Mucosa of descending colon (tissue), 3 donors: ENCODE measurements at places on chromosomes 5 and 9. TPM values are rescaled to one million over a fixed set of nuclear protein-coding genes. Genes with fewer than 3 reads are reported as not detected.

The ST8SIA4 gene
- 5.7 TPM for total RNA-seq

The GDA gene
- 30.1 TPM for total RNA-seq

The VCP gene
- total RNA-seq = 174 TPM

The TMEM171 gene
- 70.9 TPM for total RNA-seq

The ANKRD31 gene
- 0.17 TPM for total RNA-seq

The ACOT12 gene
- not detected for total RNA-seq

The SLC35D2 gene
- total RNA-seq = 112 TPM

The AGTPBP1 gene
- 17.9 TPM for total RNA-seq

The TEX48 gene
- total RNA-seq = not detected

The SPINK7 gene
- not detected for total RNA-seq

GRCh38 chr5:131369558-131369957, 105.7 kb downstream of the CDC42SE2 start:
- no peak for DNase-seq

DNA sequence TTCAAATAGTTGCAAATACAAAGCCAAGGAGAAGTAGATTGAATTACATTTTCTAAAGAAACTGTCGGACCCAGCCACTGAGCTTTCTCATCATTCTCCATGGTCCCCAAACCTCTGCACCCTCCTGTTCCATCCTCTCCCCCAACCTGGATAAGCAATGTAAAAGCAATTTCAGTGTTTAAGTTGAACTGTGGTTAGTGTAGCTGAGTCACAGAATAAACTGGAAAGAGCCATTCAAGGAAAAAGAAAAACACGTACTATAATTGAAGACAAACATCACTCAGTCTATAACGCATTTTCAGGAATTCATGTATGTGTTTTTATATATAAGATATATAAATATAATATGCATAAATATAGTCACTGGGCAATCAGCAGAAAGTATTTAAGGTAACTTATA, 54.1 kb upstream of the TMEM161B start:
- DNase-seq = no peak

- DNase-seq = no peak
Measured at GRCh38 chr9:122216798-122217418, 11.8 kb downstream of the LHX6 start.

DNA sequence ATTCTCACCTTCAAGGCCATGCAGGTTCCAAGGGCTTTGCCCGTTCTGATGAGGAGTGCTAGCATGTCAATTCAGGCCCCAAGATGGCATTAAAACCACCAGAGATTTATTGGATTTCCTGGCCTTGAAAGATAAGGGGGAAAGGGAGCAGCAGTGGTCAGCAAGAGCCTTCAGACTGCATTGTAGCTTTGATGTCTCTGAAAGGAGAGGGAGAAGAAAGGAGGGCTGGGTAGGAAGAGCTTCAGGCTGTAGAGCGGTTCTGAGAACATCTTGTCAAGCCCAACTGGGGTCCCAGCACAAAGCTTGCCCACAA, 41.8 kb upstream of the FGF1 start:
- DNase-seq = no peak

DNA sequence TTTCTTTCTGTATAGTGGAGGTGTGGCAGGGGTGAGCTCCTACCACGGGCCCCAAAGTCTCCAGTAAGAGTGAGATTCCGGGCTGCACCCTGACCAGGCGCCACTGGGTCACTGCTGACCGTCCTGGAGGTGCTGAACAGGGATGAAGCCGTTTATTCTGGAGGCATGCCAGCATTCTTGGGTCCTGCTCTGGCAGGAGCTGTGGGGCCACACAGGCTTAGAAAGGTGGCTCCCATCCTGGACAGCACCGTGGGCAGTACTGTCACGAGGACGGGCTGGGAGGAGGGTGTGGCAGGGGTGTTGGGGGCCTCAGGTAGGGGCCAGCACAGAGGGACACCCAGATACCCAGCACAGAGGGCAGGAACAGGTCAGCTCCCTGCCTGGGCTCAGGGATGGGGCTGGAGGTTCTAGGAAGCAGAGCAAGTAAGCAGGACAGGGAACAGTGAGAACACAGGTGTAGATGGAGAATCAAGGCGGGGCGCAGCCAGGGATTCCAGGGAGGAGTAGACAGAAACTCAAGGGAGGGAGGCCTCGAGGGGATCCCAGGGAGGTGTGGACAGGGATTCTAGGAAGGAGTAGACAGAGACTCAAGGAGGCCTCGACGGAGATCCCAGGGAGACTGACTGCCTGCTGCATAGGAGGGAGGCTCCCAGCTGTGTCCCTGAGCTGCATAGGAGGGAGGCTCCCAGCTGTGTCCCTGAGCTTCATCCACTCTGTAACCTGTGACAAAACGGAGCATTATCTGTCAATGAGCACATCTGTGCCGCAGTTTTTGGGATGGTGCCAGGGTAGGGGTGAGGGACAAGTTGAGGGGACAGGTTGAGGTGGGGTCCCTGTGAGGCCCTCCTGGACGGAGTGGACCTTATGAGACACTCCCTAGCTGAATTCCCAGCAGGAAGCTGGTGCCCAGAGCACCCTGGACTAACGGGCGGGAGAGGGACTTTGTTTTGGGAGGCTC, 1.1 kb upstream of the PLEKHG4B start:
- DNase-seq = no peak

DNA sequence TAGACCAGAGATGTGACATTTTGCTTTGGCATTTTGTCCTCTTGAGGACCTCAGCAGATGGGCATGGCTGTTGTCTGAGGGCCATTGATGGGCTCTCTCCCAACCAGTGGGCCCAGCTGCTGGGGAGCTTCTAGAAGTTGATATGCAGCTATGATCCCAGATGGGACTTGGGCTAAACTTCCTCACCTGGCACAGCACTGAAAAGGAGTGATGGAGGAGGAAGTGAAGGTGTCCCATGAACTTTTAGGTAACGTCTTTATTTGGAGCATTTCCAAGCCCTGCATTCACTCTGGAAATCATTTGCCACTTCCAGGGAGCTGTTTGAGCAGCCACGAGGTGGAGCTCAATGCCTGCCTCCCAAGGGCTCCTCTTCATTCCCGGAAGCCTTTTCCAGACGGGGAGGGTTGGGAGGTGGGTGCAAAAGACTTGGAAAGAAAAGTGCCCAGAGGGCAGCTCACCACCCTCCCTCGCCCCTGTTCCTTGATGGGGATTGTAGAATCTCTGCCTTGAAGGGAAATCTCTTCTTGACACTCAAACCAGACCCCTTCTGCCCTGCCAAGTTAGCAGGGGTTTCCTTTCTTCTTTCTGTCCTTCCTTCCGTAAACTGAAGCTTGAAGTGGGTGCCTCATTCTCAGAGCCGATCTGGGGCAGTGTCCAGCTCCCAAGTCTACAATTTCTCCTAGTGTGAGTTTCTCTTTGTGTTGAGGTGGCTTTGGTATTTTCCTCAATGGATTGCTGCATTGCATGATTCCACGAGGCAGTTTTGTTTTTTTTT, 18.1 kb upstream of the NEUROG1 start:
- DNase-seq = peak; percentile 62

DNA sequence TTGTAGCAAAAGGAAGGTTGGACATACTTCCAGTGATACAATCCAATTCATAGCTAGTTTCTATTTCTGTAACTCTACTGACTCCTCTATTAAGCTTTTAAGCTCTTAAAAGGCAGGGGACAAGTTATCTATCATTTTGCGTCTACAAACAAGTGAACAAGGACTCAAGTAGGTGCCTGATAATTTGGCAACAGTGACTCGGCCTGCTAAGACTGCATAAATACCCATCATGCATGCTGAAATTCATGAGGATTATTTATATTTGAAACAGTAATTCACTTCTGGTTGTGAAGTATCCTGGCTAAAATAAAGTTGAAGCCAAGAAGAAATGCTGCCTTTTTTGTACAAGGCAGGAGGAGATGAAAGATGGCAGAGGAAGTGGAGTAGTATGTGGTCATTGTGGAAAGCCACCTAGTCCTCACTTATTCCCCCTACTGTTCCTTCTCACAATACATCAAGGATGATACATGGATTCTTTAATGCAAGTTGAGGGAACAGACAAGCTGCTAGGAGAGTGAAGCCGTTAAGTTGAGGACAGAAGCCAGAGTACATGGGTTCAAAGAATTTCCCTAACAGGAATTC, 74.0 kb downstream of the MRPS27 start:
- no peak for DNase-seq

- no peak for DNase-seq
Measured at GRCh38 chr5:173733831-173734501, 117.5 kb upstream of the BOD1 start.

DNA sequence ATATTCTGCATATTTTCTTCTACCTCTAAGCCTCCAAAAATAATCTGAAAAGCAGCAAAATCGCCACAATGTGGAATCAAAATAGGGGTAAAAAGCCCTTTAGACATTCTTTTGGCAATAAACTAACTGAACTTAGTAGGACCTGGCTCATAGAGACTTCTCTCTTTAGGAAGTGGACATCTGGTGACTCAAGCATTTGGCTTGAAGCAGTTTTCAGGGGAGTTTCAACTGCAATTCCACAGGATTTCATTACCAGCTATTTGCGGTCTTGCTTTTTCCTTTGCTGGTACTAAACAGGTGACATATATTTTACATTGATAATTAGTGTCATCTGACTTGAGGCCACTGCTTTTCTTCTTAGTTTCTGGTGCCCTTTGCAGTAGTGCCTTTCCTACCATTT, 173.2 kb upstream of the FBN2 start:
- no peak for DNase-seq

- peak; percentile 50 for DNase-seq
Measured at GRCh38 chr5:139640421-139641115, 7.6 kb upstream of the CXXC5 start.

GRCh38 chr5:16013334-16014065, 166.1 kb downstream of the MARCHF11 start:
- DNase-seq = no peak

- no peak for DNase-seq
Measured at GRCh38 chr5:94457788-94458187, 160.6 kb downstream of the KIAA0825 start.

DNA sequence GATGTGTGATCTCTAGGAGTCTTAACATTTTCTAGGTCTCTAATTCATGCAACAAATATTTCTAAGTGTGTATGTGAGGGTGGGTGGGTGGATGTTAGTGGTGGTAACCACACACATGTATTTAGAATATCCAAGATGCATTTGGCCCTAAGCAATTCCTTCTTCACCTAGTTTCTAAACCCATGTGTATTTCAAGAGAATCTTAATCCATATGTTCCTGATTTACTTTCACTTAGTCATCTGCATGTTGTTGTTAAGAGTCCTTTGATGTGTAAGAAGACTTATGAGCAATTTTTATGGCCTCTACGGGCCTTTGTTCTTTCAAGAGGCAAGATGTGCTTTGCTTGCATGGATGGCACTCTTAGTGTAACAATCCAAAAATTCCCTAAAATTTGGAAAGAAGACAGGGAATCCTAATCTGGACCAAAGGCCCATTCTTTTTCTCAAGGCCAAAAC, 282.6 kb downstream of the SPATA31D1 start:
- no peak for DNase-seq

DNA sequence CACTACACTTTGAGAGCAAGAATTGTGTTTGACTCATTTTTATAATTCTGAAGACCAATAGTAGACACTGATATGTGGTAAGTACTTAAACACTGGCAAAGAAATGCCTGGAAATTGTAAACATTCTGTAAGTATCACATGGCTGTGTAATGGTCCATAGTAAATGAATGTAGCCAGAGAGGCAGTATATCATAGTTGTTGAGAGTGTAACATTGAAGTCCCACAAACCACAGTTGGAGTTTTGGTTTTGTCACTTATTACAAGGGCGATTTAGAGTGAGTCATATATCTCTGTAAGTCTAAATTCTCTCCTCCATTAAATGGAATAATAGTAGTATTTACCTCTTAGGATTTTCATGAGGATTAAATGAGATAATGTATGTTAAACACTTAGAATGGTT, 181.1 kb upstream of the MEF2C start:
- no peak for DNase-seq

- DNase-seq = no peak
Measured at GRCh38 chr9:70100362-70100761, 56.7 kb downstream of the MAMDC2 start.

GRCh38 chr9:93098236-93098946, 2.4 kb downstream of the CARD19 start:
- peak; percentile 72 for DNase-seq

GRCh38 chr9:88339317-88339716, 48.9 kb upstream of the SPIN1 start:
- no peak for DNase-seq

- DNase-seq = no peak
Measured at GRCh38 chr5:2675548-2675947, 75.9 kb downstream of the IRX2 start.

GRCh38 chr9:18689921-18690320, 216.0 kb downstream of the ADAMTSL1 start:
- no peak for DNase-seq

DNA sequence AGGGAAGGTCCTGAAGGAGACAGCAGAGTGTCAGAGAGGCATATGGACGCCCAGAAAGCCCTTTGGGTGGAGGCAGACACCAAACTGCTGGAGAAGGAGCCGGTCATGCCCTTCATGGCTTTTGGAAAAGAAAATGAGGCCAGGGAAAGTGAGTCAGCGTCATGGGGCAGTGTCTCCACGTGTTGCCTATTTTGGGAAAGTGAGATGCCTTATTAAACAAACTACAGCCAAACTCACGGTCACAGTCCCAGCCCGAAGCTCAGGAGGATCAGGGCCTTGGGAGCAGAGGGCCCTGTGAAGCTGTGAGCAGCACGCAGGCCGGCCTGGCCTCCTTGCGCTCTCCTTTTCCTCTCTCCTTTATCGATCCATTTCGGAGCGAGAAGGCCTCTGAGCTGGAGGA, 25.0 kb downstream of the RGS3 start:
- no peak for DNase-seq

DNA sequence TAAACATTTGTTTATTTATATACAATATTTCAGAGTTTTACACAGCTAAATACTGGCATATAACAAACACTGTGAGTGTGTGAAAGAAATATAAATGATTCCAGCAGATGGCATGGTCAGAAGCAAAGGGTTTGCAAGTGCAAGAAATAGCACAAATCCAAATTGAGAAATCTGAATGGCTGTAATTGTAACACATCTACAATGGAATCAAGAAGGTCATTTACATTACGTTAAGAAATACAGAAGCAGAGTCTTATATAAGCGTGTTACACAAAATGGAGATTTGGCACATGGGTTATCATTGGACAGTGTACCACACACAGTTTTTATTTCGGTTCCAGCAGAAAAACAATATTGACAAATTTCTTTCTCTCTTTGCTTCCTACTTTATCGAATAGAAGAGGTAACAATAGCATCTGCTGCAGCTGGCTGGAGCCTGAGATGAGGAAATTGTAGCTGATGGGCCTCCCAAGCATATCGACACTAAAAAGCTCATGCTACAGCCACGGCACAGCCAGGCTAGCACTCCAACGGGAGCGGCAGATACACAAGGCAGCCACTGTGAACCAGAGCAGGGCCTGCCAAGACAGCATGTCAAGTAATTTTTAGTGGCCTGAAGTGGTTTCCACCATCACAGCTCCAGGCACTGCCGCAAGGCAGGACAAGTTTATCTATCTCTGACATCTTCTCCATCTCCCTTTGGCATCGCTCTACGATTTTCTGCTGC, 564.6 kb upstream of the DMAC1 start:
- no peak for DNase-seq
